ENCODE measurements at places on chromosomes 6 and 20.

GRCh38 chr6:57134954-57135353 lies 37.2 kb upstream of the BAG2 start:
- no peak for DNase-seq

- DNase-seq, result no peak
Observed at GRCh38 chr6:167475947-167476346, 151.1 kb downstream of the TTLL2 start.

GRCh38 chr6:52788478-52788877 lies 15.1 kb downstream of the GSTA1 start:
- no peak for DNase-seq

DNA sequence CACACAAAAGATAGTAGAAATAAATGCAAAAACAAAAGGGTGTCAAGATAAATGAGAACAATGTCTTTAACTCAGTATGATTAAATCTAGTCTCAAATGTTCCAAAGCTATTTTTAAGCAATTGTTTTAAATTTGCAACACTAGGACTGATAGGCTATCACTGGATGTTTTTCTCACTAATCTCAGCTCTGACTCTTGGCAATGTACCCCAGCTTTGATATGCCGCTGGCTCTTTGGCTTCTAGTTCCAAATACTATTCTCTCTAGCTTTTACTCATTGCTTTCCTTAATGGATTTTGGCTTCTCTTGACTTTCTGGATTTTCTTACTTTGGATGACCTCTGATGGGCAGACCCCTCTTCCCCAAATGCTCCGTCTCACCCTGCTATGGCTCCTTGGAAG lies 116.0 kb upstream of the SLC35B3 start:
- DNase-seq, result no peak

- DNase-seq, result no peak
Observed at GRCh38 chr6:125995972-125996580, 9.7 kb downstream of the TRMT11 start.

- no peak for DNase-seq
Observed at GRCh38 chr20:33030076-33030475, 1.4 kb upstream of the BPIFB6 start.

DNA sequence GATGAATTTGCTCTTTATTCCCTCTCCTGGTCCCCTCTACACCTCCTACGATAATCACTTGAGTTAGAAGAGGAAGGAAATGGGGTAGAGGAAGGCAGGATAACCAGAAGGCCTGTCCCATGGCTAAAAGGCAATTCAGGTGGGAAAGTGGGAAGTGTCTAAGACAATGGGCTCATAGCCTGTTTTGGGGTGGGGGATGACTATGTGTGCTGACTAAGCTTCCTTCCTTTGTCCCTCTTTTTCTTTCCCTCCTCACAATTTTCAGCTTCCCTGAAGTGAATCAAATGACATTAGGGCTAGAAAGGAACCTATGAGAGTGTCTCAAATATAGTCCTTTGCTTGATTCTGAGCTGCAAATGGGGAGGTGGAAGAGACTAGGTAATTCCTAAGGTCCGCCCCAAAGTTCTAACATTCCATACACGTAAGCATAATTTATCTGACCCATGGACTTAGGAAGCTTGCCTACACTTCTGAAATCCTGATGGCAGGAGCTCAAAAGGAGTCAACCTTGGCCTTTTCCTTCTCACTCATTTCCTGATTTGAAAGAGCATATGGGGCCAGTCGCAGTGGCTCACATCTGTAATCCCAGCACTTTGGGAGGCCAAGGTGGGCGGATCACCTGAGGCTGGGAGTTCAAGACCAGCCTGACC lies 24.3 kb downstream of the EDEM2 start:
- peak; percentile 27 for DNase-seq

DNA sequence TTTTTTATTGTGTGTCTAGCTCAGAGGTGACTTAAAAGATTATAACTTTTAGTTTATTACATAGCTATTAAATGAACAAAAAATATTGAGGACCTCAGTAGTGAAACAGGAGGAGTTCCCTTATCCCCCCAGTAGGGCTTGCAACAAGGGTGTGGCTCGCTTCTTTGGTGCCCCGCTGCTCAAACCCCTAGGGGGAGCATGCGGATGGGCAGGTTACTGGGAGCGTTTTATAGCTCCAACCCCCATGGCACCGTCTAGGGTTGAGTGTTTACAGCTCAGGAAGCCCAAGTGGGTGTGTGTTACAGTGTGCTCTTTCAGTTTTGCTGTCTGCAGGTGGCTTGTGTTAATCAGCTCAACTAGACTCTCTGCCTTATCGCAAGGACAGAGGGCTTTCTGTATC lies 1513.7 kb downstream of the GRIK2 start:
- DNase-seq, result no peak

DNA sequence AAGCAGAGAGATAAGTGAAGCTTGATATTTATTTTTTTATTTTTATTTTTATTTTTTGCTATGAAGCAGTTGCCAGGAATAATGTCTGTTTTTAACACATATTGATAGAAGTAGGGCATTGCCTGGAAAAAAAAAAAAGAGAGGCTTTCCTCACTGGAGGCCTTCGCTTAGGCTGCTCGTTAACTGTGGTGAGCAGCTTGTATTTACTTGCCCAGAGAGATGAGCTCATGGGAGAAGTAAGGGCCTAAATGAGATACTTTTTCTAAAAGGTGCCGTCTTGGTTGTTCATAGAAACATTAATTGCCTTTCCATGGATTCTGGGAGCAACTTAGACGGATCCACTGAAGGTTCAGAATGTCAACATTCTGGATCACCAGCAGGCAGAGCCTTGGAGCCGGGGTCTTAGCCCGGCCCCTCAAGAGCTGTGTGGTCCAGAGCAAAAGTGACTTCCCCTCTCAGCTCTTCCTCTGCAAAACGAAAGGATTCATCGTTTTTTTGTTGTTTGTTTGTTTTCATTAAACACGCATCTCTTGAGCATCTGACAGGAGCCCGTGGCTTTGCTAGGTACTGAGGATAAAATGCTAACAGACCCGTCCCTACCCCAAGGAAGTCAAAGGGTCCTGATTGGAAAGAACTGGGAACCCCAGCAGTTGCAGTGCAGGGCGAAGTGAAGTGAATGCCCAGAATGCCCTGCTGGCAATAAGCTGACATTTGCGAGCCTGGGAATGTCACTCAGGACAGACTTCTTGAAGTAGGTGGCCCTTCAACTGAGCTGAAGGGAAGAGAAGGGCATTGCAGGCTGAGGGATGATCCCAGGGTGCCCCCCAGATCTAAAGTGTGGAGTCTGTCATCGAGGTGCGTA lies 138.5 kb downstream of the ZDHHC14 start:
- DNase-seq, result no peak

DNA sequence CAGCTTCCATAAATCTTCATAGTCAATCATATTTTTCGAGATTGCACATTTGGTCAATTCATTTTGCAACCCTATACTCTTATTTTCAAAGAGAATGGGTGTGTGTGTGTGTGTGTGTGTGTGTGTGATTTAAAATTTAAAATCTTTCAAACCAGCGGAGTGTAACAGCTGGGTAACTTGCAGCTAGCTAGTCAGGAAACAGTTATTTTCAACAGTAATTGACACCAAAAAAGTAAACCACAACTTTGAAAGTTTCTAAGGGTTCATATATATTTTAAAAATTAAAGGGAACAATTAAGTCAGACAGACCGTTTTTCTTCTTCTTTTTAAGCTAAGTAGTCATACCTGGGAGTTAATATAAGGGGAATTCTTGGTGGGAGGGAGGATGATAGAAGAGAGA lies 57.0 kb downstream of the PRR18 start:
- no peak for DNase-seq

GRCh38 chr20:60304026-60304590 lies 345.9 kb downstream of the CDH26 start:
- no peak for DNase-seq

- DNase-seq, result no peak
Observed at GRCh38 chr6:150510576-150510975, 89.1 kb upstream of the PLEKHG1 start.

GRCh38 chr6:14721103-14721758 lies 524.6 kb upstream of the JARID2 start:
- no peak for DNase-seq

DNA sequence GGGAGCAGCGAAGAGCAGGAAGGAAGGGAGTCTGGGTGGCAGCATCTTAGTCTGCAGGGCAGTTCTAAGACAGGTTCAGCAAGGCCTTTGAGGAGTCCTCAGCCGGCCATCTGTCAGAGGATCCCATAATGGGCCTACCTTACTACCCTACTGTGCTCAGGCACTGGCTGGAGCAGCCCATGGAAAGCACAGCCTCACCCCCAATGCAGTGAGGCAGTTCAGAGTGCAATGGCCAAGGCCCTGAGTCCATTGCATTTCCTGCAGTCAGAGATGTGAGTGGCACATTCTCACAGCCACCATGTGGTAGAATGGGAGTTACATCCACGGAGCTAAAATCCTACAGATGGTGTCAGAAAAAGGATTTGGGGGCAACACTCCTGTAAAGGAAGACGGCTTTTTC lies 19.4 kb upstream of the OVOL2 start:
- no peak for DNase-seq

GRCh38 chr6:142457638-142458406 lies 156.0 kb downstream of the ADGRG6 start:
- DNase-seq, result no peak

DNA sequence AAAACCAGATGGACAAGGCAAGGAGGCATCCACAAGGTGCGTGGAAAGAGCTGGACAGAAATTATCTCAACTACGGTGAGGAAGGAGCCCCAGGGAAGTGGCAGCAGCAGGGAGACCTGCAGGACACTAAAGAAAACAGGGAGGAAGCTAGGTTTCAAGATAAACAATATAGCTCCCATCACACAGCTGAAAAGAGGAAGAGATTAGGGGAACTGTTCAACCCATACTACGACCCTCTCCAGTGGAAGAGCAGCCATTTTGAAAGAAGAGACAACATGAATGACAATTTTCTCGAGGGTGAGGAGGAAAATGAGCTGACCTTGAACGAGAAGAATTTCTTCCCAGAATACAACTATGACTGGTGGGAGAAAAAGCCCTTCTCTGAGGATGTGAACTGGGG lies 26.8 kb downstream of the TRMT6 start:
- no peak for DNase-seq

Data from pulmonary artery endothelial cell (primary cell).